ENCODE measurements at places on chromosomes 11 and 22.

DNA sequence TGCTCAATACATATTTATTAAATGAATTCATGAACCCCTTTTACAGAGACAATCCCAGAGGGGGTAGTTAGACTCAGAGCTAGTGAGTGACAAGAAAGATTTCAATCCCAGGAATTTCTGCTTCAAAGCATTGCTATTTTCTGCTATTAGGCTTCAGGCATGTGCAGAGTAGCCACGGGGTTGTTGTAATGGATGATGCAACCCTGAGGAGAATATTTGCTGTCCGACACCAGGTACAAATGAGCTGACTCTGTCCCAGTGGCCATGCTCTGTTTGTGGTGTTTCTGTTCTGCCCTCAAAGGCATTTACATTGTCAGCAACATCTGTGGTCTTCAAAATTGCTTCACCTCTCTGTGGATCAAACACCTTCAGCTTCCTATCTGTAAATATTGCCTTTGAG lies 102.6 kb downstream of the CSNK2A3 start:
- DNase-seq, result no peak

DNA sequence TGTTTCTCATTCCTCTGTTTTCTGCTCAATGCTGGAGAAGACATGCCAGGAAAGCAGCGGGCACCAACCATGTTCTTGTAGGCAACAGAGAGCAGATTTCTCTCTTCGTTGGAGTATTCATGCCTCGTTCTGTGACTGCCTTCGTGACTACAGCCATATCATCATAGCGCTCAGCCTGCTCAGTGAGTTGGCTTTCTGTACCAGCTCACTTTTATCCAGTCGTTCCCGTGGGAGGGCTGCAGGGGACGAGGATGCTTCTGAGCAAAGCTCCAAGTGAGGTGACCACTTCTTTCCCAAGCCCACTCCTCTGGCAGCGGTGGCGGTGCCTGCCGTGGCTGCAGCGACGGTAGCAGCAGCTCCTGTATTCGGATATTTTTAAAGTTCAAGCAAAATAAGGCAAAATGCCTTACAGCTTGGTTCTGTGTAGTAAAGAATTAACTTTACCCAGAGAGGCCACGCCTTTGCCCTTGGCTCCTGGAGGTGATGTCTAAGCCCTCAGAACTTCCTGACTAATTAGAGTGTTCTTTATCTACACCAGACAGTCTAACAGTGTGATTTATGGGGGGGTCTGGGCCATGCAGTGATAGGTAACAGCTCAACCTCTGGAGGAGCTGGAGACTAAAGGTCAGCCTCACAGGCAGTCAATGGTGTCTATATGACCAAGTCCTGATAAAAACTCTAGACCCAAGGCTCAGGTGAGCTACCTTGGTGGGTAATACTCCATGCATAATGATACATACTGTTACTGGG lies 35.3 kb downstream of the LDHAL6A start:
- DNase-seq, result no peak

- no peak for DNase-seq
These were observed 6.8 kb downstream of the KMT2A start for GRCh38 chr11:118442908-118443589.

DNA sequence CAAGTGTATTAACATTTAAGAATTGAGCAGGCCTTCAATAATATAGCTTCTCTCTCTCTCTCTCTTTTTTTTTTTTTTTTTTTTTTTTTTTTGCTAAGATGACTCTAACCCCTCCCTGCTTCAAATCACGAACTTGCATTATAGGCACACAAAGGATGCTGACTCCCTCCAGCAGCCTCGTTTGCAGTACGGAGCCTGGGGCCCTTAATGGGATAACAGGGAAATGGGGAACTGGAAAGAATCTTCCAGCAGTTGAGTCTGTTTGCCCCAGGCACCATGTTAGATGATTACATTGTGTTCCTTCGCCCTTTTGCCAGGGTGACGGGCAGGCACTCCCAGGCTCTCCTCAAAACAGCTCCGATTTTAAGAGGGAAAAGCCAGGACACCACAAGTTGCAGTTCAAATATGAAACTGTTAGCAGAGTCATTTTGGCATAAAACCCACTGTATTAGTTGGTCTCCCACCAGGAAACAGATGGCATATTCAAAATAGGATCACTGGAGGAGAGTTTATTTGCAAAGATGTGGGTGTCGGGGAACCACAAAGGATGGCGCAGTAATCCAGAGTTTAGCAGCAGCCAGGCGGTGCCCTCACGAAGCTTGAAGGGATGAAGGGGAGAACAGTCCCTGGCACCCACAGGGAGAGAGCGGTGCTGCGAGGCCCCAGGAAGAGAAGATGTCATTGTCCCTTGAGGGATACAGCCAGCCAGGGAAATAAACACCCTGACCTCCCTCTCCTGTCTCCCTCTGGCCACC lies 26.5 kb upstream of the TREH start:
- no peak for DNase-seq

DNA sequence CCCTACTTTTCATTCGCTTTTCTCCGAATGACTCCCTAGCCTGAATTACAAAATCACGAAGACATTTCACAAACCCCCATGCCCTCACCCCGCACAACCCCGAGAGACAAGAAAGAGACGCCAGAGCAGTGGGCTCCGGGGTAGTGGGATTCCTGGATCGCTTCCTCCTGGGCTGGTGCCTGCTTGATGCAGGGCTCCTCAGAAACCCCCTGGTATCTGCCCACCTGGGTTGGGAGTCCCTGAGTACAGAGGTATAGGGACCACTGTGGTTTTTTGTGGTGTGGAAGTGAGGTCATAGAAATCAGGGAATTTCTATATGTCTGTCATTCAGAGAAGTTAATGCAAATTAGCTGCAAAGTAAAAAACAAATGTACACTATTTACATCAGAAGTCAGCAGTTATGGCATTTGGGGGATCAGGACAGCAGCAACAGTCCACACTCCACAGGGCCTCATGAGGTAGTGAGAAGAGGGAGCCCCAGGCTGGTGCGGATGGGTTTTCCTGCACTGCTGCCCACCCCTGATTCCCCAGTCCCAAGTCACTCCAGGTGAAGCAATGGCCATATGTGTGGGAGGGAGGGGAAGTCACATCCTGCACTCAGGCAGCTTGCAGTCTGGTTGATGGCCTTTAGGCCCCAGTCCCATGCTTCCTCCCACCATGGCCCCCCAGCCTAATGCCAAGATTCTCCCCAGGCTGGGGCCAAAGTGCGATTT lies 39.6 kb downstream of the BUD13 start:
- no peak for DNase-seq

DNA sequence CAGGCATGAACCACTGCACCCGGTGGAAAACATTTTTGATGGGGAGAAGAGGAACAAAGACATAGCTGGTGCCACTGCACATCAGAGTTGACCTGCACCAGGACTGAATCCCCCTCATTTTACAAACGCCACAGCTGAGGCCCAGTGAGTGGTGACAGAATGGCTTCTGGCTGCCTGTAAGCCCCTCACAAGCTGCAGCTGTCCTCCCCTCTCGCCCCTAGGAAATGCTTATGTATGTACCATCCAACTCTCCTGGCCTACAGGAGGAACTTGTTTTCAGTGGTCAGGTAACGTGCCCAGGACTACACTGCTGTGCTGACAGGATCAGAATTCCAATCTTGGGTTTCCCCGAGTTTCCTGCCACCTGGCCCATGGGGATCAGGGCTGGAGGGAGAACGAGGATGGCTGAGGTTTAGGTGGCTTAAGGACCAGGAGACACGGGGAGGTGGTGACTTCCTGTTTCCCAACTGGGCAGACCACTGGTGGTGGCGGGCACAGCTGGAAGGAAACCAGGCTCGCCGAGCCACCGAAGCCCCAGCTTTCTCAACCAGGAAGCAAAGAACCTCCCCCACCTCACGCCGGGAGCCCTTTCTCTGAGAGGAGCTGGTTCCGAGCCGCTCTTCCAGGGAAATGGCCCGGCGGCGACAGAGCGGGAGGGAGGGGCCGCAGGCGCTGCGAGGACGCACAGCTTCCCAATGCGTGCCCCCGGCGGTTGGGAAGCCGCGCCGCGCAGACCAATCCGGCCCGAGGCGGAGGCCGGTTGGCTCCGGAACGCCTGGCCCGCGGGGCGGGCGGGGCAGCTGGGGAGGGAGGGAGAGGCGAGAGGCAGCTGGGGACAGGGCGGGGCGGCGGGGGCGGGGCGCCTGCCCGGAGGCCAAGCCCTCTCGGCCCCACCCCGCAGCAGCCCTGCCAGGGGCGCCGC lies 1.0 kb upstream of the LRFN4 start:
- DNase-seq, result peak; percentile 88

GRCh38 chr11:11359611-11360010 lies 6.6 kb upstream of the CSNK2A3 start:
- DNase-seq, result no peak

- no peak for DNase-seq
These were observed 51.1 kb downstream of the CLMP start for GRCh38 chr11:123143921-123144320.

- DNase-seq, result no peak
These were observed 138.7 kb downstream of the TRIM29 start for GRCh38 chr11:119999220-119999619.

- no peak for DNase-seq
These were observed 597.2 kb downstream of the DLG2 start for GRCh38 chr11:85029964-85030363.

- DNase-seq, result no peak
These were observed 71.2 kb downstream of the ZBTB16 start for GRCh38 chr11:114130629-114131277.

DNA sequence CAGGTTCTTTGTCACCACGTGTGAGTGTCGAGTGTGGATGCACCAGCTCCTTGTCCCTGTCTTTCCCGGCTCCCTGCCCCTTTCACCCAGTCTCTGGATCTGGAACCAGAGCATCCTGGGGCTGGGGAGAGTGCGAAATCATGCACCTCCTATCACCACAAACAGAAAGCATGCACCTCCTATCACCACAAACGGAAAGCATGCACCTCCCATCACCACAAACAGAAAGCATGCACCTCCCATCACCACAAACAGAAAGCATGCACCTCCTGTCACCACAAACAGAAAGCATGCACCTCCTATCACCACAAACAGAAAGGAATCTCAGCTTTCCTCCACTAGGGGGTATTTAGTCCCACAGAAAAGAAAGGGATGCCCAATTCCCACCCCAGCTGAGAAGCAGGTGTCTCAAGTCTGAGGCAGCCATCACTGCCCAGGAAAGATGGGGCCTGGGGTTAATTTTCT lies 5.9 kb upstream of the GLB1L3 start:
- no peak for DNase-seq

DNA sequence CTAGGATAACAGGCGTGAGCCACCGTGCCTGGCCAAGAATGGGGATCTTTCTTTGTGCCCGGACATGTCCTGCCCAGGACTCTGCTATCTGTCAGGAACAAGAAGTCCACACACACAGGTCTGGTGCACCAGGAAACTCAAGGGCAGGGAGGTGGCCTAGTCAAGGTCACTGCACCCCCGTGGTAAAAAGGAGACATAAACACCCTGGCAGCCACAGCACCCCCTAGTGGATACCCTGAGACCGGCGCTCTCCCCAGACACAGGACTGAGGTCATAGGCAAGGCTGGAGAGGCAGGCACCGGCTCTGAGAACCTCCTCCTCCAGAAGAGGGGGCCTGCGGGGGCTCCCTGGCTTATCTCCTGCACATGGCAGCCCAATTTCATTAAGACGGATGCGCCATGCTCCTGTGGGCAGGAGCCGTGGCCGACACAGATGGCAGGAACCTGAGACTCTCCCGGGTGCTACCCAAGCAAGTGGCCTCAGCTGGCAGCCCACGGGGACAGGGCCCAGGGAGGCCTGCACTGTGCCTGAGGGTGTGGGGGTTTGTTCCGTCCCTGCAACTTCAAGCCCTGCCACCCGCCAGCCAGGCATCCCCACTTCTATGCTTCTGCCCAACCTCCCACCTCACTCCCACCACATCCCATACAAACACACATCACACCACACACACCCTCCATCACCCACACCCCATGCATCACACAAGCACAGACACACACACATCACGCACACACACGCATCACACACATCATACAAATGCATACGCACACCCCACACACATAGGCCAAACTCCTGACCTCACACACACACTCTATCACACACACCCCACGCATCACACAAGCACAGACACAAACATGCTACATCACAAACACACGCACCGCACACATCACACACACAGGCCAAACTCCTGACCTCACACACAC lies 19.6 kb downstream of the MACROD1 start:
- DNase-seq, result peak; percentile 70

GRCh38 chr22:25367756-25368155 lies 148.3 kb downstream of the CRYBB2 start:
- no peak for DNase-seq

- peak; percentile 31 for DNase-seq
These were observed 61.5 kb upstream of the SLC25A18 start for GRCh38 chr22:17501679-17502285.

DNA sequence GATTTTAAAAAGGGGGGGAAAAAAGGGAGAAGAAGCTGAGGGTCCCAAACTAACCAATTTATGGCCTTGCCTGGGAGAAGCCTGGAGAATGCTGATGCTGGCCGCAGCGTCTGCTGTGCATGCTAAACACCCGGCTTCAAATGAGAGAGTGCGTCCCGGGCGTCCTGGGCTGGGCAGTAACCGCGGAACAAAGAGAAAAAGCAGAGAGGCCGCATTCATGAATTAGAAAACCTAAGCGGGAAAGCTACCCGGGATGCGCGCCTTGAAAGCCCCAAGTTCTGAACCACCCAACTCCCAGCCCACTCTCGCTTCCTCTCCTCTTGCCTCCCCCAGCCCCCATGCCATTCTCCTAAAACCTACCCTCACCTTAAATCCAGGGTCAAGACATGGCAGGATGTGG lies 6.5 kb downstream of the MN1 start:
- no peak for DNase-seq

GRCh38 chr11:93672280-93672679 lies 10.8 kb downstream of the CEP295 start:
- no peak for DNase-seq
